Stimulated activated CD8-positive, alpha-beta memory T cell treated with anti-CD3 and anti-CD28 coated beads, Interleukin-4, amount 100 ng/mL, for 1 hour (primary cell): ENCODE measurements at places on chromosomes 12 and 14.

DNA sequence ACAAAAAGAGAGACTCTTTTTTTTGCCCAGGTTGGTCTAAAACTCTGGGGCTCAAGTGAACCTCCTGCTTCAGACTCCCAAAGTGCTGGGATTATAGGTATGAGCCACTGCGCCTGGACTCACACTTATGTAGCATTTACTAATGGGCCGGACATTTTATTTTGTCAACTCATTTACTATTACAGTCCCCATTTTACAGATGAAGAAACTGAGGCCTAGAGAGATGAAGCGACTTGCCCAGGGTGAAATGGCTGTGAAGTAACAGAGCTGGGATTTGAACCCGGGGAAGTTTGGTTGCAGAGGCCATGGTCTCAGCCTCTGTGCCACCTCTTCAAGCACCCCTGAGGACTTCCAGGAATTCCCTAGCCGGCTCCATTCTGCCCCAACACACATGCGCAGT lies 9.4 kb downstream of the HPD start:
- DNase-seq, result no peak

GRCh38 chr12:43177276-43177675 lies 374.7 kb downstream of the ADAMTS20 start:
- DNase-seq, result no peak

DNA sequence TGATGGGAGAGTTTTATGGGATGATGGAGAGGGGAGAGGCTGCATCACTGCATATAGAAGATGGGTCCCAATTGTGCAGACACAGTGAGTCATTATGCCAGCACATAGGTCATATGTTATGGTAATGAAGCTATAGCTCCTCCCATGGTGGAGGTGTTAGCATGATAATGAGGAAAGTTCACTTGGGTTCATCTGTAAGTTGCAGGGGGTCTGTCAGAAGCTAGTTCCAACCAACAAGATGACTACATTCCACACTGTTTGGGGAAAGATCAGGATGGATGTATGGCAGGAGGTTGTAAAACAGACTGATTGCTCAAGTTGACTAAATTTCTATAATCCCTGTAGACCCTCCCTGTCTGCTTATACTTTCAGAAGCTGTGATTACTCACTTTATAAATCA lies 561.3 kb downstream of the C12orf50 start:
- no peak for DNase-seq

- no peak for DNase-seq
These were observed 14.9 kb upstream of the FKBP11 start for GRCh38 chr12:48940181-48940580.

- DNase-seq, result no peak
These were observed 794.5 kb downstream of the MED13L start for GRCh38 chr12:115482943-115483342.

GRCh38 chr14:36214476-36215216 lies 38.1 kb upstream of the PTCSC3 start:
- no peak for DNase-seq

- DNase-seq, result no peak
These were observed 109.5 kb downstream of the TSPAN9 start for GRCh38 chr12:3186546-3187215.

DNA sequence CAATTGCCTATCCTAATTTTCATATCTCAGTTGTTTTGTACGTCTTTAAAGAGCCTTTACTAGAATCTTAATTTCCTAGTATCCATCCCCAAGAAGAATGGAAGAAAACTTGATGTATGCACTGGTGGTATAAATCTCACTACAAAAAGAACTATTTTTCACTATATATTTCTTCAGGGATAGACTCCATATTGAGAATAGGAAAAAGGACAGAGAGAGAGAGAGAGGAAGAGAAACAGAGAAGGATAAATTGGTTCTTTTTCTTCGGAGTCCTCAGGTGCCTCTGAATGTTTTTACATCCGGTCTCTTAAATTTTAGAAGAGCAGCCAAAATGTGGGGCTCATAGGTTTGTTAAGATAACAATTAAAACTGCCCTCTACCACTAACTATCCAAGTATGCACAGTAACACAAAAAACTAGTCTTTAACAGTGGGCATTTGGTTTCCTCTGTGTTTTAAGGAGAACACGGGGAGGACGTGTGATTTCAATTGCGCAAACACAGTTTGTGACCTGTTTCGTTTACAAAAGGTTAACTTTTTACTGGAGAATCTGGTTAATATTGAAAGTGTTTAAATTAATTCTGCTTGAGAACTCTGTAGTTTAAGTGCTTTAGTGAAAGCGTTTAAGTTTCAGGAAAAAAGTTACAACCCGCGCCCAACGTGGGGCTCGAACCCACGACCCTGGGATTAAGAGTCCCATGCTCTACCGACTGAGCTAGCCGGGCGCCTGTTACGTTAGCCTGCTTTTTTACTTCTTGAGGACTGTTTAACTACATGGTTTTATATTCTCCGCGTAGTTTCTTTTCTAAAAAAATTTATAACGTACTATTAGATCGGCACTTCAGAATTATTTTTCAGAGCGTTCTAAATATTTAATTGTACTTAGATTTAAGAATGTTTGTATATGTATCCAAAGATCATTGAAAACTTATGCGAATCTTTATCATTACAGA lies 5.1 kb upstream of the PSMA3 start:
- DNase-seq, result peak; percentile 76

- no peak for DNase-seq
These were observed 409.2 kb downstream of the IPO8 start for GRCh38 chr12:30286345-30286926.

DNA sequence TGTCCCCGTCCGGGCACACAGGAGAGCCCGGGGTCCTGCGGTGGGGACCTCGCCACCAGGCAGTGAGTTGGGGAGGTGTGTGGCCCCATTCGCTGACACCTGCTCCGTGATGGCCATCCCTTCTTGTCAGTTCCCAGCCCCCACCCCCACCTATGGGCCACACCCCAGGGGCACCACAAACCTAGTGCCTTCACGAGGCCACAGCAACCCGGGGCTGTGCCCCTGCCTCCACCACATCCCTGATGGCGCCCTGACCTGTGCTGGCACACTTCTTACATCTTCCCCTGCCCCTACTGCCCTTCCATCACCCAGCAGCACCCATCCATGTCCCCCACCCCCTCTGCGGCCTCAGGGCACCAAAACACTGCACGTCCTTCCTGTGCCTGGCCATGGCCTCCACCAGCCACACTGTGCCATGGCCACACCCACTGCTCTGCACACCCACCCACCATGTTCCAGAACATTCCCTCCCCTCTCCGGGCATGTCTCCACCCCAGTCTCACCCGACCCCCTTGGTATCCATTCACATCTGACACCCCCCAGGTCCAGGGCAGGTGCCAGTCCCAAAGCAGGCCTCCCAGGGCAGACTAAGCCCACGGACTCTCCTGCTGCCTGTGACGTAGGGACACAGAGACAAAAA lies 24.4 kb downstream of the JAG2 start:
- no peak for DNase-seq

- DNase-seq, result no peak
These were observed 16.7 kb downstream of the PPP1R13B start for GRCh38 chr14:103830511-103831270.

GRCh38 chr12:124678421-124678893 lies 111.0 kb upstream of the NCOR2 start:
- DNase-seq, result no peak

GRCh38 chr12:15208871-15209656 lies 12.2 kb downstream of the RERG start:
- DNase-seq, result no peak

GRCh38 chr14:72515779-72516770 lies 377.8 kb downstream of the DPF3 start:
- no peak for DNase-seq

DNA sequence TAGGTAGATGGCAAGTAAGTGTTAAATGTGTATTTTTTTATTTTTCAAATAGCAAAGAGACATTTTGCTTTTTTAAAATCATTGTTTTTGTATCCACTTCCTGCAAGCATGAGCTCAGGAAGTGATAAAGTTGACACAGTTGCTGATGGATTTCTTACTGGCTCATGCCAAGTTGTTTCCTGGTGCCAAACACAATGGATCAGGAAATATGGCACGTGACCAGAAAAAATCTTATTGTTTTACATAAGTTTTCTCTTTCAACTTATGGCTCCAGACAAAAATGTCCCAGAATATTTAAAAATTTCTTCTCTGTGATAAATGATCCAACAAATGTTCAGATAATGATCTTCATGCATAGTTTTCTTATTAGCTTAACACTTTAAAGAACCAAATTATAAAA lies 1279.1 kb upstream of the FLRT2 start:
- no peak for DNase-seq

DNA sequence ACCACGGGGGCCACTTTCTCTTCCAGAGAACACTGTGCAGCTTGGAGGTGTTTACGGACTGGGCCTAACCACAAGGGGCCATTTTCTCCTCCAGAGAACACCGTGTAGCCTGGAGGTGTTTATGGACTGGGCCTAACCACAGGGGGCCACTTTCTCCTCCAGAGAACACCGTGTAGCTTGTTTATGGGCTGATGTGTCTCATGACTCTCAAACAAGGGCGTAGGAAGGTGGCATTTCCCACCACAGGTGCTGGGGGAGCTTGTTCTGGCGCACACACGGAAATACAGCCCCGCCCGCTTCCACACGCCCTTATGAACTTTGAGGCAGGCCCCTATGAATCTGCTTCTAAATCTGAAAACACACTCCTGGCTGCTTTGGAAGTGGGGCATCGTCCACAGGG lies 174.6 kb upstream of the SFSWAP start:
- DNase-seq, result no peak

DNA sequence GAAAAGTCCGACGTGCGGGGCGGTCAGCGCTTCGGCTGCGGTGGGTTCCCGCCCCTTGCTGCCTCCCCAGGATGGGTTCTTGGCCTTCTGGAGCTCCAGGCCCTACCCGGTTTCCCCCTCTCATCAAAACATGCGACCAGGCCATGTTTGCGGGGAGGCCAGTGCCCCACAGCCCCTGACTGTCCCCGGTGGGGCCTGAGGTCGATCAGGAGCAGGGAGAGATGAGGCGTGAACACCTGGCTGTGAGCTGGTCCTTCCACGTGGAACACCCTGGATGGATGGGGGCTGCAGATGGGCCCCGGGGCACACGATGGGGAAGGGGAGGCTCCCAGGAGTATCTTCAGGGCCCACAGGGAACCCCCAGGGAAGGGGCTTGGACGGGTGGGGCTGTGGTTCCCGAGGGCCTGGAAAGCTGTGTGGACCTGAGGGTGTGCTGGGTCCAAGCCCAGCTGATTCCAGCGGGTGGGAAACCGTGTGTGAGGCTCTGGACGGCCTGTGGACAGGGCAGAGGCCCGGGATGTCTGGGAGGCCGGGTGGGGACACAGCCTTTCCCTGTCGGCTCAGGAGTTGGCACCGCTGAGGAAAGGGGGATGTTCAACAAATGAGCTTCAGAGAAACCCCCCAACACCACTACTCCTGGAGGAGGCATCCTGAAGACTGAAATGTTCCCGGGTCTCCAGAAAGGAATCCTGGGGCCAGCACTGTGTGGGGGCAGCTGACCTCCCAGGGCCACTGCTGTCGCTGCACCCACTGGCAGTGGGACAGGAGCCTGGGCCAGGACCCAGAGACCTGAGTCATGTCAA lies 187.0 kb upstream of the C14orf180 start:
- DNase-seq, result no peak

- no peak for DNase-seq
These were observed 76.6 kb upstream of the GZMB start for GRCh38 chr14:24710403-24711112.

GRCh38 chr12:109738209-109738608 lies 24.6 kb downstream of the FAM222A start:
- DNase-seq, result no peak

GRCh38 chr12:107681455-107681835 lies 4.2 kb upstream of the PWP1 start:
- DNase-seq, result no peak

- DNase-seq, result no peak
These were observed 22.6 kb upstream of the BMP4 start for GRCh38 chr14:53979113-53979681.

DNA sequence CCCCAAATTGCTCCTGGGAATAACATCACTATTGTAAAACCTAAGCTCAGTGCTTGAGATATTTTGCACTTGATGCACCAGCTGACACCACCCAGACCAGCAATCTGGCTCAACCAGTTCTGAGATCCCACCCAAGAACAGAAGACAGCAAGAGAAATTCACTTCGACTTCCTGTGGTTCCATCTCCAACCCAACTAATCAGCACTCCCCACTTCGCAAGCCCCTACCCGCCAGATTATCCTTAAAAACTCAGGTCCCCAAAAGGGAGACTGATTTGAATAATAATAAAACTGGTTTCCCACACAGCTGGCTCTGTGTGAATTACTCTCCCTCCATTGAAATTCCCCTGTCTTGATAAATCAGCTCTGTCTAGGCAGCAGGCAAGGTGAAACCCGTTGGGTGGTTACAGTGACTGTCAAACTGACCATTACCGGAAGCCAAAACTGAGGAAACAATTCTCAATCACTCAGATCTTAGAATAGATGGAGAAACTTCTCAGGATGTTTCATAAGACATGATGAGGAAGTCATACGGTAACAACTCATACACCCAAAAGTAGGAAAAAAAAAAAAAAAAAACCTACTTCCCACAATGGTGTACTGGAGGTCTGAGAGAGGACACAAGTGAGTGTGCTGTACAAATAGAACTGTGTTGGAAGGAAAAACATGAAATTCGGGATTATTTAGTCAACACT lies 92.4 kb downstream of the TMTC1 start:
- no peak for DNase-seq

GRCh38 chr14:22099942-22100763 lies 426.5 kb upstream of the OR4E1 start:
- peak; percentile 4 for DNase-seq

DNA sequence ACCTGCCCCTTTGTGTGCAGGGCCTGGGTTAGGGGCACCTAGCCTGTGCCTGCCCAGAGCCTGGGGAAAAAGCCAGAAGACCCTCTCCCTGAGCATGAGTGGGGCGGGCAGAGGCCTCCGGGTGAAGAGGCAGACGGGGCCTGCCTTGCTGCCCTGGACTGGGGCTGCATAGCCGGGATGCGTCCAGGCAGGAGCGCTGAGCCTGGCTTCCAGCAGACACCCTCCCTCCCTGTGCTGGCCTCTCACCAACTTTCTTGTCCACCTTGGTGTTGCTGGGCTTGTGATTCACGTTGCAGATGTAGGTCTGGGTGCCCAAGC lies 216.1 kb downstream of the TMEM121 start:
- no peak for DNase-seq

GRCh38 chr12:67927324-67927723 lies 61.9 kb upstream of the IFNG-AS1 start:
- DNase-seq, result no peak

- no peak for DNase-seq
These were observed 21.5 kb downstream of the METAP2 start for GRCh38 chr12:95495433-95495832.

GRCh38 chr12:6426882-6427671 lies 17.7 kb upstream of the CD27 start:
- DNase-seq, result peak; percentile 69
